ENCODE measurements at places on chromosomes 4 and X.
A peak's percentile ranks its signal among the peaks of the same experiment; 100 is the strongest.

GRCh38 chr4:93657527-93657926 is 171.0 kb upstream of the ATOH1 start:
- DNase-seq = no peak

DNA sequence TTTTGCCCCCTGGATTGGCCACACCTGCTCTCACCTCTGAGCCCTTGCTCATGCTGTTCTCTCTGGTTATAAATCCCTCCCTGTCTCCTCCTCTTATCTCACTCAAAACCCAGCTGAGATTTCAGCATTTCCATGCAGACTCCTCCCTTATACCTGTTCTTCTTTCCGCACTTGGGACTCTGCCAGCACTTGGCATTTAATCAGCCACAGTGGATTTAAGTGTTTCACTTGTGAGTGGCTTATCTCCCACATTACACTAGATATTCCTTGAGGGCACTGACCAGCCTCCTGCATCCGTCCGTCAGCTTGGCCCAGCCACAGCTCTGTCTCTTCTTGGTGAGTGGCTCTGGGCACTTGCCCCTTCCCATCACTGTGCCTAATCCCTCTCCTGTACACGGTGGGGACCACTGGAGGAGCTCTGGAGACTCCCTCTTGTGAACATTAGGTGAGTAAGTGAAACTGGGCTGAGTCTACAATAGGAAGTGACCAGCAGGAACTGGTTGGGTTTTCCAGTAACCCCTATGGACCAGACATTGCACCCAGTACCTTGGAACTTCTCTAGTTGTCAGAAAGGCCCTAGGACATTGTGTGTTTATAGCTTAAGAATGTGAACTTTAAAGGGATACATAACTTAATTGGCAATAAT is 19.9 kb downstream of the FGFBP1 start:
- no peak for DNase-seq

GRCh38 chr4:142035566-142035965 is 399.2 kb downstream of the IL15 start:
- DNase-seq = no peak

DNA sequence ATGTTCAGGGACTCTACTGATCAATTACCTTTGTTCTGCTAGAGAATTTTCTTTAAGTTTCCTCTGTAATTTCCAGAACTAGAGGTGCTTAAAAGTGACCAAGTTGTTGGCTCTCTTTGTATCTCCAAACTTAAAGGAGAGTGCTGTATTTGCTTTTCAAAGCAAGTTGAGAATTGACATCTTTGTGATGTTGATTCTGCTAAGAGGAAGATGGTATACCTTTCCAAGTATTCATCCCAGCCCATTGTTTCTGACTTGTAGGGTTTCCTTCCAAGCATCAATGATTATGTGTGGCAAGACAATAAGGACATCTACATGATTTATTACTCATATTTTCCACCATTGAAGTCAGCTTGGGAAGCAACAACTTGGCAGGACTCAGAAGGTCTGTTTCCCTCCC is 190.6 kb downstream of the GC start:
- DNase-seq = no peak

DNA sequence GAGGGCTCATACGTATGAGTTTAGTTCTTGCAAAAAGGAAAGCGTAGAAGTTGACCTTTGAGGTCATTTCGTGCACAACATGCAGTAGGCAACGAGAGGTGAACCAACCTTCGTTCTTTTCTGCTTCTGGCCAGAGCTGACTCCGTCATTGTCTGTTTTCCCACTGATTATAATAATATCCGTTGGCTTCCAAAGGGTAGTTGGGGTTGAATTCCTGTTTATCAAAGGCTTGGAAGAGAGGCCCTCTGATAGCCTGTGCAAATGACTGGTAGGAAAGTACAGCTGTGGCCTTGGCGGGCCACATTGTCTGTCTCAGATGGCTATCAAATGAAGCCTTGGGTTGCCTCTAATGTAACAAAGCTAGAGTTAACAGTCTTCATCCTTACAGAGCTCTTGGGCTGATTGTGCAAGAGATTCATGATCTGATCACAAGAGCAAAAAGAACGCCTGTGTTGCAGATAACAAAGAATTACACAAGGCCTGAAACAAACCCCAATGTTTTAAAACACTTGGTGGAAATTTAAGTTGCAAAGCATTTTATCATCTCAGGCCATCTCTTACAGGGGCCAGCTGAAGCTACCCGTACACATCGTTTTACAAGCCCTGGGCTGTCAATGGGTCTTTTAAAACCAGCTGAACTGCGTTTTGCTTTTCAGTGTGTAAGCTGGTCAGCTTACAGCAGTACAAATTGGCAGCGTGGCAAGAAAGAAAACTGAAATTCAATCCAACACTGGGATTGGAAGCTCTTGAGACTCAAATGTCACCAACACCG is 46.1 kb upstream of the FAM9C start:
- no peak for DNase-seq

- no peak for DNase-seq
These were observed 11.9 kb upstream of the UGDH start for GRCh38 chr4:39539089-39539611.

DNA sequence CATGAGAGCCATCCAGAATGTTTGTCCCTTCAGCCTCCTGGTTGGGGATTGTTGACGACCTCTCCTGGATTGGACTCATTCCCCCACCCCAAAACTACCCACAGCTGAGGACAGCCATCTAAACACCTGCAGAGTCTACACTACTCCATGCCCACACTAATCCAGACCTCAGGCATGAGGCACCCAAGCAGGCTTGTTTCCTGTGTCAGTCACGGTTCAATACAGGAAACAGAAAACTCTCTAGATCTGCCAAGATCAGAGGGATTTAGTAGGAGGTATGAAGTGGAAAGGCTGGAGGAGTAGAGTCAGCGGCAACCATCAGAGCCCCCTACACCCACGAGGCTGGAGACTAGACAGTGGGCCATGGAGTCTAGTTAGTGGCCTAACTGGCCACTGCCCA is 37.7 kb downstream of the HAND2 start:
- DNase-seq = no peak

GRCh38 chr4:127416115-127416514 is 216.6 kb upstream of the INTU start:
- DNase-seq = no peak

DNA sequence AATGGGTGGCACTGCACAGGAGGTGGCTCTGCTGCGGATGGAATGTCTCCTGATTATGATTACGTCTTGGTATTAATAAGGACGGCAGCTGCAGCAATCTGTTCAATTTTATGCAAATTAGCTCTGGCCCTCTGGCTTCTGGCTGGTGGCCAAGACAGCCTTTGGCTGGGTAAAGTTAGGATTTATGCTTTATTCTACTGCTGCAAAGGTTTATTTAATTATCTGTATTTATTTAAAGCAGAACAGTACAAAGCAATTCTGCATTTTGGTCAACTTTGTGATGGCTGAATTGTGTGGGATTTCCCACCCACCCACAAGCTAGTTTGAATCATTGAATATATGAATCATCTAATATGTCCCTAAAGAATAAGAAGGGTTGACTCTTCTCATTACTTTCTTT is 745.6 kb upstream of the FAM241A start:
- DNase-seq = peak; percentile 42

GRCh38 chr4:26992657-26993361 is 132.2 kb downstream of the STIM2 start:
- no peak for DNase-seq

DNA sequence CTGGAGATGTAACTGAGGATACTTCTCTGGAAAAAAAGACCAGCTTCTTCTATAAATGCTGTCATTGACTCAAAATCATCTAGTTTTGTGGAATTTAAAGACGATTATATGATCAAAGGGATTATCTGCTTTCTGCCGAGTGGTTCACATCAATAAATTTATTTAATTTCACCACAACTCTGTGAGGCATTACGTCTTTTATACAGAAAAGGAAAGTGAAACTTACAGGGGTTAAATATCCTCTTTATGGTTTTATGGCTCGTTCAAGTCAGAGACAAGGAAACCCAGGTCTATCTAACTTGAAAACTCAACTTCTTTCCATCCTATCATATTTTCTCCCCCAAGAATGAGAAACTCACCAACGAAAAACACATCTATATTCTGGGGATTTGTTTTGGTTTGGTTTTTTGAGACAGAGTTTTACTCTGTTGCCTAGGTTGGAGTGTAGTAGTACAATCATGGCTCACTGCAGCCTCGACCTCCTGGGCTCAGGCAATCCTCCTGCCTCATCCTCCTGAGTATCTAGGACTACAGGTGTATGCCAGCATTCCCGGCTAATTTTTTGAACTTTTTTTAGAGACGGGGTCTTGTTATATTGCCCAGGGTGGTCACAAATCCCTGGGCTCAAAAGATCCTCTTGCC is 377.9 kb upstream of the EMCN start:
- DNase-seq = no peak

GRCh38 chrX:136163689-136164088 is 16.4 kb downstream of the FHL1 start:
- no peak for DNase-seq

DNA sequence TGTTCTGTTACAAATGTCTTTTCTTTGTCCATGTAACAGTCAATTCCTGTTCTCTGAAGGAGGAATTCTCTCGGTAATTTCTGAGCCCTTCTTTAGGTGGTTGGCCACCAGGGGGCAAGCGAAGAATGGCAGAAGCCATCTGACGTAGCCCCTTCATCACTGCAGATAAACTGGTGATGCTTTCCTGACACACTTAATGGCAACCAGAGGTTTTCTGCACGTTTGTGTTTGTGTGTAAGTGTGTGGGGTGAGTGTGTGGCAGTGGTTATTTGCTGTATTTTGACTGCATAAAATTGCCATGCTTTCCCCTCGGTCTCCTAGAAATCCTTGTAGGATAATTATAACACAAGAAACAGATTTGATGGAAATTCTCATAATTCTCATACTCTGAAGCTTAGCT is 64.8 kb upstream of the STOX2 start:
- DNase-seq = peak; percentile 84

DNA sequence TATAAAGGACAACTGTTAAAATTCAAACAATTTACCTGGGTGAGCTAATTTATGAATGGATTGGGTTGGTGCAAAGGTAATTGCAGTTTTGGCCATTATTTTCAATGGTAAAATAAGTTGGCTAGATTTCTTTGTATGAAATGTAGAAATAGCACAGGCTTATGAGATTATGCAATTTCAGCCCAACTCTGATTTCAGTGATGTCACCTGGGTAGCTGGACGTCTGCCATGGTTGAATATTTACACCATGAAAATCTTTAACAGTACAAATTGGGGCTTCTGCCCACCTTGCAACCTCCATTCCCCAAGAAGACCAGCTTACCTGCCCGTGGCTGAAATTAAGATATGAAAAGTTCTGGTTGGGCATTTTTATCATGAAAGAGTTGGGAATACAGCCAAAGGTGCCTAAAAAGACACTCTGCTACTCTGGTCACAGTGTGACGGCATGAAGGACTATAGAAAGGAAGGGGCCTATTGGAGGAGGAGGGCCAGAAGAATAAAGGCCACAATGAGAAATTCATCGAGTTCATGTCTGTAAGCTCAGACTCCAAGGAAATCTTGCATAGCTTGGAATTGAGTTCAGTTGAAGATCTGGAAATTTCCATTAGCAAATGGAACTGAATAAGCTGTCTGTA is 29.7 kb downstream of the EGF start:
- DNase-seq = no peak

GRCh38 chr4:101400096-101400495 is 52.8 kb upstream of the PPP3CA start:
- no peak for DNase-seq

GRCh38 chr4:1347410-1347864 is 429 bp downstream of the UVSSA start:
- no peak for DNase-seq

- DNase-seq = no peak
These were observed 56.3 kb upstream of the HPSE start for GRCh38 chr4:83390944-83391343.

DNA sequence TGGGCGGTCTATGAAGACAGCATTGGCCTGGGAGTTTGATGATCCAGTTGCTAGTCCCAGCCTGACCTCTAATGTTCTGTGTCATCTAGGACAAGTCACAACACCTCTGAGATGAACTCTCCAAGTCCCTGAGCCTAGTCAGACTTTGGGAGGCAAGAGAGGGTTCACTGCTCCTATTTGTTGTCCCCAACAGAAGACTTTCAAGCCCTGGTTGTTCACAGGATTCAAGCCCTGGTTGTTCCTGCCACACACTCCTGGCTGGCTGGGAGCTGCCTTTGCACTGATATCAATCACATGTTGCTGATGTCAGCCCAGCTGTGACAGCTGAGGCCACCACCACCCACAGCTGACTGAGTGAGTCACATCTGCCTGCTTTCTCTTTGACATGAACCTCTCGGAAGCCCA is 253.2 kb upstream of the RASGEF1B start:
- DNase-seq = peak; percentile 50

DNA sequence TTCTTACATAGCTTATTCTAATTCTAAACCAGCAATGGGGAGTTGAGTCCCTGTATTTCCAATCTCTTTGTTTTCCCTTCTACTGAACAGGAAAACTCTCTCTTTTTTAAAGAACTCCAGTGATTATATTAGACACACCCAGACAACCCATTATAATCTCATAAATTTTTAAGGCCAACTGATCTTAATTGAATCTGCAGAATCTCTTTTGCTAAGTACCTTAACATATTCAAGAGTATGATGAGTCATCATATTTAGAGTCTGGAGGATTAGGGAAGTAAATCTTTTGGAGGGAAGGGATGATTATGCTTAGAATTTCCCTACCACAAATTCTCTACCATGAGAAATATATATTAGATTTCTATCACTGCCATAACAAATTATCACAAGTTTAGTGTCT is 705.1 kb downstream of the CENPC start:
- no peak for DNase-seq

GRCh38 chrX:48791063-48791820 is 4.9 kb downstream of the GATA1 start:
- no peak for DNase-seq

- no peak for DNase-seq
These were observed 117.1 kb downstream of the FAM53A start for GRCh38 chr4:1566838-1567518.

DNA sequence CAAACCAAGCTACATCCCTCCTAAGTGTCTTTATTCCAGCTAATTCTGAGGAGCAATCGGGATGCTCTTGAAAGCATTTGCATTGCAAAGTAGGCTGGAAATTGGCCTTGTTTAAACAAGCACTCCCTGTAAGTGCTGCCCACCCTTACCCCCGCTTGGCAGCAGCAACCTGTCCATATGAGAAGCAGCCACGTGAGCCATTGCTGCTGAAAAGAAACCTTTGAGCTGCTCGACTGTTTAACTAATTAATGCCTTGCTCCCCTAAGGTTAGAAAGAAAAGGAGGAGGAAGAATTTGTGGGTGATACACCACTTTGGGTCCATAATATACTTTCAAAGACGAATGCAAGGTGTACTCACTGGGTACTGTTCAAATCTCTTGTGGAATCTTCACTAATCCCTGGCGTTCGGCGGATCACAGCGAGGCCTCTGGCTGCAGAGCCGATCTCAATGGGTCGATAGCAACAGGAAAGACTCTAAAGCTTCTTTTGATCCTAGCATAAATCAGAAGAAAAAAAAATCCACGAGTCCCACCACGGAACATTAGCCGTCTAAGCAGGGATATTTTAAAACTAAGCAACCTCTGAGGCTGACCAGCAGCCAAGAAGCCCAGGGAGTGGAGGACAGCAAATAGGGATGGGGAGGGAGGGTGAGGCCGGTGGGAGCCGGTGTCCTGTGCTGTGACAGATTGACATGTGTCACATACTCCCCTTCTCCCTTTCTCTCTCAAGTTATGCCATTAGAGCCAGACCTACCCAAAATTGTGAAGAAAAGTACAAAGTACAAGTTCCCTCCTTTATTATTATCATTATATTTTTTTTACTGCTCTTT is 37.2 kb upstream of the MGST2 start:
- DNase-seq = peak; percentile 92
